Stimulated activated CD4-positive, alpha-beta T cell treated with anti-CD3 and anti-CD28 coated beads, Interleukin-4, amount 100 ng/mL, for 4 hours (primary cell): ENCODE measurements at places on chromosomes 3 and 15.
A peak's percentile ranks its signal among the peaks of the same experiment; 100 is the strongest.

DNA sequence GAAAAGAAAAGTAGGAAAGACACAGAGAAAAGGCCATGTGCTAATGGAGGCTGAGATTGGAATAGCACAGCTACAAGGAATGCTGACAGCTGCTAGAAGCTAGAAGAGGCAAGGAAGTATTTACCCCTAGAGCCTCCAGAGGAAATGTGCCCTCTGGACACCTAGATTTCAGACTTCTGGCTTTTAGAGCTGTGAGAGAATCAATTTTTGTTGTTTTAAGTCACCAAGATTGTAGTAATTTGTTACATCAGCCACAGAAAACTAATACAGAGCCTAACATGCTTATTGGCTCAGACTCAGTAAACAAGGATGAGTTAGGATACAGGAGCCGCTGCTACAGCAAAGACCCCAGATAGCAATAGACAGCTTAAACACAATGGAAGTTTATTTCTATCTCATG is 33.1 kb upstream of the GLCE start:
- DNase-seq, result no peak

DNA sequence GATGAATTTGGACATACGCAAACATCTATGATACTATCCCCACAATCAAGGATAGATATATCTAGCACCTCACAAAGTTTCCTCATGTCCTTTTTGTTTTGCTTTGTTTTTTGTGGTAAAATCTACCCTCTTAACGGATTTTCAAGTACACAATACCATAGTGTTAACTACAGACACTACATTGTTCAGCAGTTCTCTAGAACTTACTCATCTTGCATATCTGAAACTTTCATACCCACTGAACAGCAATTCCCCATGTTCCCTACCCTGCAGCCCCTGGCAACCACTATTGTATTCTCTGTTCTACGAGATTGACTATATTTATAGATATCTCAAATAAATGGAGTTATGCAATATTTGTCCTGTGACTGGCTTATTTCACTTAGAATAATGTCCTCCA is 58.1 kb upstream of the TJP1 start:
- no peak for DNase-seq

- no peak for DNase-seq
These were observed 63.0 kb downstream of the ALDH1A2 start for GRCh38 chr15:58002338-58003126.

DNA sequence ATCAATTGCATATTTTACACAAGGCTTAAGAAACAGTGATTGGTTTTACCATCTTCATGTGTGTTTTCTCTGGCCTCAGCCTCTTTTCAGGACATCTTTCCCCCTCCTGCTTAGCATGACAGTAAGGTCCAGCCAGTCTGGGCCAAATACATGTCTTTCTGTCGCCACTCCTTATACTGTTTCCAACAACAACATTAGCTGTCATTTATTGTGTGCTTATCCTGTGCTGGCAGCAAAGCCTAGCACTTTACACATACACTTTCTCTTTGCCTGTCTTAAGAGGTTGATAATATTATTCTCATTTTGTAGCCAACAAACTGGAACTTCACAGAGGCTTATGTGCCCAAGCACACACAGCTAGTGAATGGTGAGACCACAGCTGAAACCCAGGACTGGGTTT is 37.8 kb downstream of the B3GALNT1 start:
- no peak for DNase-seq

DNA sequence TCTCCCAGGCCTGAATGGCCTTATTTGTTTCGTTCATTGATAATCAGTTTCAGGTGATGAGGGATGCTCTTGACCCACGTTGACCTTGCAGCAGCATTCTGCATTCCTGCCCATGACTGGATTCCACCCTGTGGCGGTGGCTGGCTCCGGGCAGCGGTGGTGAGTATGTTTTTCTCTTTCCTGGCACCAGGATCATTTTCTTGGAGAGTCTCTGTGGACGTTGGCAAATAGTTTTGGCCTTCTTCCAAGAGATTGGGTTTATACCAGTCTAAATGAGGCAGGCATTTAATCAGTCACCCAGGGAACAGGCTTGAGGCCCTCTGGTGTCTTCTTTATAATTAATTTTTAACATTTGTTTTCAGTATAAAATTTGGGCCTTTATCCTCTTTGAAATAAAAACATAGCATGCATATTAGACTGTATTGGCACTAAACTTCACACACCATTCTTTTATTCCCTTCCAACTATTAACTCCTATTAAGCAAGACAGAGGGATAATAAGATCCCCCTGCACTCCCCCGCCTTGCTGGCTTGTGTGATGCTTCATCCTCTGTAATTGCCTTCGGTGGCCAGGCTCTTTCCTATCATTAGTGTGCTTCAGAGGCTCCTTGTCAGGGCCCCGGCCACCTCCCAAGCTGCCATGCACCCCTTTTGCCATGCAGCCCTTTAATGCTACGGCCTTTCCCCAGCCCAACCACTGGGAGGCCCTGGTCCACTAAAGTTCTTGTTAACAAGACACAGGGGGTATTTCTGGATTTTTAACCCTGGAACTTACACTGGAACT is 176.2 kb upstream of the TOPAZ1 start:
- DNase-seq, result no peak

DNA sequence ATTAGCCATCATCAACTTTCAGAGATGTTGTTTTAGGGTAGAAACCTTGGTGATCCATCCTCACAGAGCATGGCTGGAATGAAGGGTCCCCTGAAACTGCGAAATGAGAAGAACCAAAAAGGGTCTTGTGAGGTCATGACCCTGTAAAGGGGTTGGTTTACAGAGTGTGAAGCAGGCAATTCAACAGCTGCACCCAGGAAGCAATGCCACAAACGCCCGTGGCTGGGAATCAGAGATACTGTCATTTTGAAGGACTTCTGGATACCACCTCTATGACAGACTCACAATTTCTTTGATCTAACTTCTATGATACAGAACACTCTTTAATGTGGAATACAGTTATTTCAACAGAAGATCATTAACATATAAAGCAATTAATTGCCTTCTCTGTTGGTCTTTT is 79.1 kb downstream of the GREM1 start:
- DNase-seq, result no peak

DNA sequence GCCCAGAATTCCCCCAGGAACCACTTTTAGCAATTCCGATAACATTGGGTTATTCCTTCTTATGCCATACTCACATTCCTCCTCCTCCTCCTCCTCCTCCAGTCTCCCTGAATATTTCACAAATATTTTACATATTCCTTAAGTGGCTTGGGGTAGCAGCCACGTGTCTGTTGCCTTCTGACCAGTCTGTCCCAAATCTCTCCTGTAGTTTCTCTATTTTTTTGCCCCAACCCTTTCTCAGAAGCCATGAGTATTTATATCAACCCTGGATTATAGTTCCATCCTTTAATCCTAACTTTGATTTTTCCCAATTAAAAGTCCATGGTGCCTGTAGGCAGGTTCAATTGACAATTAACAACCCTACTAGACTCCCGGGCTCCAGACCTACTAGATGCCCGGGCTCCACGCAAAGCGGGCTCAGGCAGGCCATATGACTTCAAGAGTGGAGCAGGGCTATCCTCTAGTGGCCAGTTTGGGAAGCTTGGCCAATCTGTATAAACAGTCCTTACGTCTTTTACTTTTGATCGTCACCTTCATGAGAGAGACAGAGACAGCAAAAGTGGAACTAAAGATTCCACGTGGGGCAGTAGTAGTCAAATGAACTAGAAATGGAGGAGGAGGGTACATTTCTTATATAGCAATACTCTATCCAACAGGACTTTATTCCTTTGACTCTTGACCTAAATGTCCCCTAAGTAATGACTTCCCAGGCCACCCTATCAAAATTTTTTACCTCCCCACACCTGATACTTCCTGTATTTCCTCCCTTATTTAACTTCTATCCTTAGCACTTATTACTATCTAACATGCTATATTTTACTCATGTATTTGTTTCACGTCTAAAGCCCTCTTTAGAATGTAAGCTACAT is 69.7 kb downstream of the USF3 start:
- DNase-seq, result no peak

- DNase-seq, result no peak
These were observed 74.8 kb downstream of the RPL39L start for GRCh38 chr3:187064210-187065115.

- no peak for DNase-seq
These were observed 12.9 kb downstream of the POLG start for GRCh38 chr15:89321521-89322410.

- no peak for DNase-seq
These were observed 2.2 kb upstream of the FOXB1 start for GRCh38 chr15:60001610-60002527.

DNA sequence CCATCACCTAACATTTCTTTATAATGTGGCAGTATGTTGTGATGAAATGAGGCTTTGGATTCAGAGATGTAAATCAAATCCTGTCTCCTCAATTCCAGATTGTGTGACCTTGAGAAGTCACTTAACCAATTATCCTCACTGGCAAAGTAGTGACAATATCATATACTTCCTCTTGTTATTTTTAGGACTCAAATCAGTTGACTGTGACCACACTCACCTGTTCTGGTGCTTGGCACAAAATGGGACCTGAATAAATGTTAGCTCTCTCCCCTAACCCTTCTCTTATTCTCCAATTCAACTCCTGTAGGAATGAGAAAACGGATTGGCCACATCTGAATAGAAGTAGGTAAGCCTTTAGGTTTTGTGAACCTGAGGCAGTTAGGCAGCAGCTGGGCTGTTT is 42.1 kb downstream of the IQCH start:
- no peak for DNase-seq

GRCh38 chr3:6449099-6449498 is 411.8 kb upstream of the GRM7 start:
- no peak for DNase-seq

- DNase-seq, result no peak
These were observed 163.0 kb downstream of the TBC1D5 start for GRCh38 chr3:17579289-17580031.

DNA sequence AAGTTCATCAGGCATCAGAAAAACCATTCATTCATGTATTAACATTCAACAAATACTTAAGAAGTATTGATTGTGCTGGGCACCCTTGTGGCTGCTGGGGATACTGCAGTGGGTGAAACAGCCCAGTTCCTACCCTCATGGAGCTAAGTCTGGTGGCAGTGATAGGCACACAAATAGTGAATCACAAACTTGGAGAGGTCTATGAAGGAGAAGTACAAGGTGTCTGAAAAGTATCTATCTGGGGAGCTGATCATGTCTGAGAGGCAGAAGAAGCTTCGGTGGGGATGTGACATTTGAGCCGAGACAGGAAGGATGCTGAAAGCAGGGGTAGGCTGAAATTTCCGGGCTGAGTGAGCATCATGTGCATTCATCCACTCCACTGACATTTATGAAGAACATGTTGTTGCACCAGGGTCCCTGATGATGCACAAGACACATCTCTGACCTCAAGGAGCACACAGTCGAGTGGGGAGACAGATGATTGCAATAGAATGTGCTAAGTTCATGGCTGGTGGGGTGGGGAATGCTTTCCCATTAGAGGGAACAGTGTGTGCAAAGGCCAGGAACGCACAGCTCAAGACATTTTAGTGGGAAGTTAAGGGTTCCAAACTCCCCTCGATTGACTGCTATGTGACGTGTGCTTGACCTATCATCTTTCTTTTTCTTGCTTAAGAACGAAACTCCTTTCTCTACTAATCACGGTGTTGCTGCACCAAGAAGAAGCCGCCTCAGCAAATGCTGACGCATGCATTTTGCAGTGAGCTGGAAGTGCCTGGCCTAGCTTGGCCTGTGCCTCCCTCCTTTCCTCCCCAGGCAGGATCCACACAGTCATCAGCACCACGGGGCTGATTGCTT is 309.1 kb upstream of the ICE2 start:
- peak; percentile 32 for DNase-seq

GRCh38 chr3:41848753-41849574 is 112.9 kb downstream of the ULK4 start:
- no peak for DNase-seq

- no peak for DNase-seq
These were observed 22.4 kb downstream of the CD86 start for GRCh38 chr3:122077293-122078234.

- DNase-seq, result no peak
These were observed 62.6 kb downstream of the DUT start for GRCh38 chr15:48393645-48394506.

DNA sequence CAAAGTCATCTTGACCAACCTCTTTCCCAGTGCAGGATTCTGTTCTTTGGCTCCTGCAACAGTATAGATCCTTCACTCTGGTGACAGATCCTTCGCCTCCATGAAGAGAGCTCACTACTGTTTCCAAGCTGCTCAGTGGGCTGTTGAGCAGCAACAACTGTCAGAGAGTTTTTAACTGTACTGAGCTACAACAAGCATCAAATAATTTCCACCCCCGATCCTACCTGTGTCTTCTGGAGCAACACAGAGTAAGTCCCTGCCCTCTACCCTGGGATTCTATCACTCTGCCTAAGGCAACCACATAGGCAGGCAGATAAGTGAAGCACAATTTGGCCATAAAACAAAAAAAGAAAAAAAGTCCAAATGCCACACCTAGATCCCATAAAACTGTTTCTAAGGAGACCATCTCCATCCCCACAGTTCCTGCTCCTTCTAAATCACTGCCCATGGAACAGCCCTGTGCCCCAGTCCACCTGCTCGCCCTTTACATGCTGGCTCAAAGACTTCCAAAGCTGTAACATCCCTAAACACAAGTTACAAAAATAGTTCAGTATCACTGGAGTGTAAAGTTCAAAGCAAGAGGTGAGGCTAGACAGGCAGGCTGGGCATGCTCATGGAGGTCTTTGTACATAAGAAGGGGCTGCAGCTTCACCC is 37.8 kb upstream of the ANPEP start:
- DNase-seq, result no peak

DNA sequence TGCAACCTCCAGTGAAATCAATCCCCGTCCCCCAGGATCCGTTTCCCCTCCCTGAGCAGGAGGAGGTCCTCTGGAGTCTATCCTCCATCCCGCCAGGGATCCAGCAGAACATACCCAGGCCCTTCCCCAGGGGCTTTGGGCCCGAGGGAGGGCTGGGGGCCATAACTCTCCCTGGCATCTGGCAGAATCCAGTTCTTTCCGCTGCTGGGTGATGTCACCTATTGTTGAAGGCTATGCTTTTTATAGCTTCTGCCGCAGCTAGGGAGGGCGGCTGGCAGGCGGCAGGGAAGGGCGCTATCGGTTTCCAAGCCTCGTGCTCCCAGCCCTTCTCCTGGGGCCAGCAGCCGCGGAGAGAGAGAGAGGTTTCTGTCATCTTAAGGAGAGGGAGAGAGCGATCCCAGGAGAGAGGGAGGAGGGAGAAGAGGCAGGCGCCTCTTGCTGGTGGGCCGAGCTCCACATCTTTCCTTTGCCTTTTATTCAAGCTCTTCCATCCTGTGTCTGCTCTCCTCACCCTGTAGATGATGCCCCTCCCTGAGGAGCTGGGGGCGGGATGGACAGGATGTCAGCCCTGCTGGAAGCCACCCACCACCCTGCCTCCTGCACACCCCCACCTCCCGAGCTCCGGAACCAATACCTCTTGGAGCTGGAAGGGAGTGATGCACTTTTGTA is 120.1 kb downstream of the ANP32A start:
- DNase-seq, result no peak

GRCh38 chr3:34216711-34217335 is 418.4 kb downstream of the PDCD6IP start:
- no peak for DNase-seq

GRCh38 chr15:49832511-49832910 is 211.7 kb downstream of the DTWD1 start:
- DNase-seq, result no peak
